ENCODE measurements at places on chromosomes 6 and 20. TPM values are rescaled to one million over a fixed set of nuclear protein-coding genes. Genes with fewer than 3 reads are reported as not detected.

F13A1 gene
- total RNA-seq: 2.7 TPM

DNA sequence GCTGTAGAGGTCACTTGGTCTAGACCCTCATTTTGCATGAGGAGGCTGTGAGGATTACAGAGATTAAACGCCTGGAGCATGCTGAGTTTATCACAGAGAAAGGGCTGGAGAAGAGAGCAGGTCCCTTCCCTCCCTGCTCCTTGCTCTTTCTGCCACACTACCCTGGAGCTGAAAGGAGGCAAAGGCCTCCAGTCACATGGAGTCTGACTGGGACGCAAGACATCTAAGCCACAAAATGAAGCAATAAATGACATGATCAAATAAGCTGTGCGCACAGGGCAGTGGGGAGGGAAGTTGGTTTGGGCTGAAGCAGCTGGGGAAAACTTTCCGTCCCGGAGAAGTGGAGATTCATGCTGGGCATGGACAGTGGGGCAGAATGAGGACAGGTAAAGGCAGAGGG is 33.3 kb downstream of the ATXN1 start:
- peak overlapping the region; percentile 0 for H3K27ac ChIP-seq
- no peaks in the 10 kb centered on the region for H3K36me3 ChIP-seq
- H3K27me3 ChIP-seq: no peaks in the 10 kb centered on the region
- H3K4me3 ChIP-seq: no peak overlapping the region
- no peak for DNase-seq

SPAG4 gene
- 8.6 TPM for total RNA-seq

MAK gene
- total RNA-seq: not detected

- H3K27me3 ChIP-seq: peaks cover 3% of the 10 kb centered on the region
- no peak for DNase-seq
- H3K4me3 ChIP-seq: no peak overlapping the region
- H3K27ac ChIP-seq: no peak overlapping the region
- H3K4me1 ChIP-seq: peaks cover 6% of the 10 kb centered on the region
These were observed 434.8 kb downstream of the MAFB start for GRCh38 chr20:40254023-40254772.

DNA sequence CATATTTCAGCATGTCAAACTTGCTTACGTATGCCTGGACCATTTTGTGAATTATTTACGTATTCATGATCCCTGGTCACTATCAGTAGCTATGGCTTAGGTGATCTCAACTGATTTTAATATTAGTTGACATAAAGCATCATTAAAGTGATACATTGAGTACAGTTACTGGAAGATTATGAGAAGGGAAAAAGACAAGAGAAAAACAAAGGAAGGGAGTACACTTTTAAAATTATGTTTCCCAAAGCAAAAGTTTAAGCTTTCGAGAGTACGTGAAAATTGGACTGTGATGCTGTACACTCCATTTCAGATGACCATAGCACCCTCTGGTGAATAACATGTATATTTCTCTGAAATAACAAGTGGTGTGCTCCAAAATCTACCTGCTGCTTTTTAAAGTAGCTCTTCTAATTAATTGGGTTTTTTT is 215.0 kb upstream of the HSF2 start:
- DNase-seq: no peak
- peaks cover 3% of the 10 kb centered on the region for H3K4me1 ChIP-seq
- H3K27ac ChIP-seq: no peak overlapping the region
- H3K4me3 ChIP-seq: peak overlapping the region; percentile 48
- H3K27me3 ChIP-seq: peaks cover 34% of the 10 kb centered on the region

DNA sequence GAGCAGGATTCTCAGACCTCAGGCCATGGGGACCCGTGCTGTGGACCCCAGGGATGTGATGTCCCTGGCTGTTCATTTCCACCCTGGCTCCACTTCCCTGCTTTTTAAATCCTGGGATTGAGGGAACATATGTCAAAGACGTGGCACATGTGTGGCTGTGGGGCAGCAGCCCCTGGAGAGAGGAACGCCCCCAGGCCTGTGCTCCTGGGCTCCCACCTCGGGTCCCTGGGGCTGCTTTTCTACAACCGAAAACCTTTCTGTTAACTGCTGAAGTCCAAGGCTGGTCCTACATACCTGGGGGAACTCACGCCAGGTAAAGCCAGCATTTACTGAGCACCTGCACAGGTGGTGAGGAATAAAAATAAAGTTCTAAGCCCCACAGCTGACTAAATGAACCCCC is 102.3 kb upstream of the FRMD1 start:
- H3K27ac ChIP-seq: no peak overlapping the region
- peaks cover 2% of the 10 kb centered on the region for H3K27me3 ChIP-seq
- H3K4me1 ChIP-seq: no peaks in the 10 kb centered on the region
- no peaks in the 10 kb centered on the region for H3K36me3 ChIP-seq

- H3K27ac ChIP-seq: no peak overlapping the region
- no peak for DNase-seq
- H3K36me3 ChIP-seq: no peaks in the 10 kb centered on the region
- no peaks in the 10 kb centered on the region for H3K27me3 ChIP-seq
- H3K4me1 ChIP-seq: peaks cover 12% of the 10 kb centered on the region
- H3K4me3 ChIP-seq: no peak overlapping the region
These were observed 735.7 kb downstream of the QKI start for GRCh38 chr6:164150232-164150631.

RIMS4 gene
- 1.7 TPM for total RNA-seq

DNA sequence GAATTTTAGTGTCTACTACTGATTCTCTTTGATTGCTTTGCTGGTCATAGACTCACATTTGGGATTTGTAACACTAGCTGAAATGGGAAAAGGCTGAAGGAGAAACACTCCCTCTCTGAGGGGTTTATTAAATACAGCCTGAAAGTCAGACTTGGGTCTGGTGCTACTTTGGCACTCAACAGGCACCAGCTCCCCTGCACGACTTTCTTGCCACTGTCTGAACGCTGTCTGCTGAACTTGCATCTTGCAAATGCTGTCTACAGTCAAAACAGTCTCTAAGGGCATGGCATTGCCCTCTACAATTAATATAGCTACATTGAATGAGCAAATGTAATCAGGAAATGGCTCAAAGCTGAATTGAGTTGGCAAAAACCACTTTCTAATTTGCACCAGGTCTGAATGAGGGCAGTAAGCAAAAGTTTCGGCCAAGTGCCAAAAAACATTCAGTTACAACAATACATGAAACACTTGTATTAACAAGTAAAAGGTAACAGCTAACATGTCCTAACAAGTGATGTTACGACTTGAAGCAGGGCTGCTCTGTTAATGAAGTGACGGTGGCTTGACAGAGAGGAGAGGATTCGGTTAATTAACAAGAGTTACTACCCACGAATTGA is 119.5 kb downstream of the FOXC1 start:
- no peak overlapping the region for H3K27ac ChIP-seq
- peaks cover 8% of the 10 kb centered on the region for H3K36me3 ChIP-seq
- H3K4me1 ChIP-seq: peaks cover 5% of the 10 kb centered on the region
- no peak for DNase-seq
- H3K4me3 ChIP-seq: no peak overlapping the region

DNA sequence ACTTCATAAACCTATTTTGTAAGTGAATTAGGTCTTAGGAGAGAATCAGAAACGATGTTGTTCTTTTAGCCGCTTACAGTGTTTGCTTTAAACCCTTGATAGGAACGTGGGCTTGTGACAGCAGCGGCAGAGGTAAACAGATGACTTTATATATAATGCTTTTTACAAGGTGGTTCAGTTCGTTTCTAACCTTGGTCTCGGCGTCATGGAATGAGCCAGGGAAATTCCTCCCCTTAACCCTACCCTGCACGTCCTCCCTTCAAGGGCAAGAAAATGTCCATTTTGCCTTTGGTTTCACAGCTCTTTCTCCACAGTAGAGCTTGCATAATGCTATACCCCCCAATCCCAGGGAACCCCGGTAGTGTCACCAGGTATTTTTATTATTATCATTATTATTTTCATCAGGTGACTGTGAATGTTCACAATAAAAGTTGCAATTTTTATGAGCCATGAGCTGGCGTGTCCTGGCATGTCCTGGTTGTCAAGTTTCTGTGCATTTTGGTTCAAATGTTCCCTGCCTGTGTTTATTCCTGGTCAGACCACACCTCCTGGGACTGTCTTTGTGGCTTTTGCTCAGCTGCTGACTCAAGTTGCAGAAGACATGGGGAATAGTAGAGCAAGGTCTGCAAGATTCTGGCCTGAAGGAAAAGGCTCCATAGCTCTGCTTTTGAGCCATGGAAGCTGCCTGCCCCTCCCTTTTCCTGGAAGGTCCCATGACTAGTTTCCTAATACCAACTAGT is 112.8 kb upstream of the BMP2 start:
- no peak for DNase-seq
- no peaks in the 10 kb centered on the region for H3K36me3 ChIP-seq
- H3K4me3 ChIP-seq: no peak overlapping the region
- H3K4me1 ChIP-seq: peaks cover 9% of the 10 kb centered on the region
- no peaks in the 10 kb centered on the region for H3K27me3 ChIP-seq

EYS gene
- not detected for total RNA-seq
